Suprapubic skin (tissue), 4 donors: ENCODE measurements at places on chromosomes 2 and 18. TPM values are rescaled to one million over a fixed set of nuclear protein-coding genes. Genes with fewer than 3 reads are reported as not detected.

The LYPD1 gene
- not detected for total RNA-seq

The FBLN7 gene
- 3.7 TPM for total RNA-seq

The ATF2 gene
- total RNA-seq = 22.3 TPM

The GKN2 gene
- total RNA-seq = not detected

The LOXHD1 gene
- total RNA-seq = 0.16 TPM

The C2orf78 gene
- total RNA-seq = not detected

The SLC11A1 gene
- 0.78 TPM for total RNA-seq

DNA sequence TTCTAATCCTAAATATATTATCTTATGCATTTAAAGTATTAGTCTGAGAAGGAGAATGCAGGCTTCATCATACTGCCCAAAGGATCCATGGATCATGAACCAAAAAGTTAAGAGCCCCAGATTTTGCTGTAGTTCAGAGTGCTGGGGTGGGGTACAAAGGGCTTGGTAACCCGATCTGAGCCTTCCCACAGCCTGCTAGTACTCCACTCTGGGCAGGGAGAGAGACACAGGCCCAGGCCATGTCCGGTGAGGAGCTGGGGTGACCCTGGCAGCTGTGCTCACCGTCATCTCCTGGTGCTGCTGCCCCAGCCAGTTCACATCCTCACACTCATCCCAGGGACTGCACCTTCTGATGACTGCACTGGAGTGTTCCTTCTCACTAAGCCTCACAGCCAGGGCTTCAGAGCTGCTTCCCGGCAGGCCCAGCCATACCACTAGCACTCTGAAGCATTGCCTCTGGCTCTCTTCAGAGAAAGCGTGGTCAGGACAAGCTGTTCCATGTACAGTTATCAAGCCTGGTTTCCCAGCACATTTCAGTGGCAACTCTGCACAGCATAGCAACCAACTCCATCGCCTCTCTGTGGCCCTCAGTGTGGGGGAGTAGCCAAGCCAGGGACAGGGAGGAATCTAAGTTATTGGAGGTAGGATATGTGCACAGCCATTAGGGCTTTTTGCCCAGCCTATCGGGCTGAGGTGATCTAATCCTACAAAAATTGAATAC lies 189.0 kb upstream of the CTAGE1 start:
- H3K4me1 ChIP-seq = peaks cover 14% of the 10 kb centered on the region
- no peak overlapping the region for H3K4me3 ChIP-seq
- H3K27ac ChIP-seq = no peak overlapping the region
- H3K36me3 ChIP-seq = no peaks in the 10 kb centered on the region
- H3K27me3 ChIP-seq = no peaks in the 10 kb centered on the region

GRCh38 chr18:21747268-21747667 lies 6.7 kb downstream of the MIB1 start:
- no peaks in the 10 kb centered on the region for H3K27me3 ChIP-seq
- no peak overlapping the region for H3K4me3 ChIP-seq

GRCh38 chr2:120786038-120786960 lies 50.6 kb downstream of the GLI2 start:
- DNase-seq = no peak
- no peak overlapping the region for H3K27ac ChIP-seq
- H3K36me3 ChIP-seq = no peaks in the 10 kb centered on the region
- H3K27me3 ChIP-seq = no peaks in the 10 kb centered on the region
- peaks cover 33% of the 10 kb centered on the region for H3K4me1 ChIP-seq
- H3K4me3 ChIP-seq = no peak overlapping the region

DNA sequence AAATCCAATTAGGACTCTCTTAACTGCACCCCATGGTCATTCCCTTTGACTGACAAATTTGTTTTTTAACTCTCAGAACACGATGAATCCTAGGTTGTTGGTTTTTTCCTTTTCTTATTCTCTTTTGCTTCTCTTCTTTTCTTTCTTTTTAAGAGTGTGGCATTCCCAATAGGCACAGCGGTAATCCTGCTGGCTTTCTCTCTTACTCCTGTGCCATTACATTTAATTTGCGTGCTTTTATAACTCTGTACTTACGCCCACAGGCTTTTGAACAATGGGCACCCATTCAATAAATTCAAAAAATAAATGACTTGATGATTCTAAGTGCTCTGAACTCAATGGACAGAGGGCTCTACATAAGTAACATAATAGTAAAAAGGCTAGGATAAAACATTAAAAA lies 189.0 kb upstream of the SMAD7 start:
- H3K27me3 ChIP-seq = no peaks in the 10 kb centered on the region
- H3K4me3 ChIP-seq = no peak overlapping the region
- no peaks in the 10 kb centered on the region for H3K4me1 ChIP-seq
- no peak for DNase-seq

GRCh38 chr2:236971131-236971821 lies 114.4 kb upstream of the COPS8 start:
- H3K36me3 ChIP-seq = no peaks in the 10 kb centered on the region
- H3K4me3 ChIP-seq = no peak overlapping the region
- peak overlapping the region; percentile 32 for H3K27ac ChIP-seq
- peak; percentile 64 for DNase-seq

DNA sequence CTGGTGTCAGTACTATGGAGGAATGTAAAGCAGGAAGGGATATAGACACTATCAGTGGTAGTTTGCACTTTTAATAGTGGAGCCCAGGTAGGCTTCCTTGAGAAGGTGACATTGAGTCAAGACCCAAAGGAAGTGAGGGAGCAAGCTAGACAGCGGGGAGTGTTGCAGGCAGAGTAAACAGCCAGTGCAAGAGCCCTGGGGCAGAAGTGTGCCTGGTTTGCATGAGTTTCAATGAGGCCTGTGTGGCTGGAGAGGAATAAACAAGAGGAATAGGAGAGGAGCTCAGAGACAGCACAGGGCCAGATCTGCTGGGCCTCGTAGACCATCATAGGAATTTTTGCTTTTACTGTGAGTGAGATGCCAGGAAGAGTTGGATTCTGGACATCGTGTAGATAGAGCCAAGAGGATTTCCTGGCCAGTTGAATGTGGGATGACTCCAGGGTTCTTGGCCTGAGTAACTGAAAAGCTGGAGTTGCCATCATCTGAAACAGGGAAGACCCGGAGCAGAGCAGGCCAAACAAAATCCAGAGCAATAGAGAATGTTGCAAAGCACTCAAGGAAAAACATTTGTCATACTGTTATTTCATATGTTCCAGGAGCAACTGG lies 102.5 kb downstream of the SP3 start:
- no peaks in the 10 kb centered on the region for H3K36me3 ChIP-seq
- peaks cover 18% of the 10 kb centered on the region for H3K4me1 ChIP-seq
- no peaks in the 10 kb centered on the region for H3K27me3 ChIP-seq
- no peak overlapping the region for H3K27ac ChIP-seq
- no peak for DNase-seq

GRCh38 chr18:56060967-56061541 lies 473.1 kb upstream of the TCF4 start:
- H3K27ac ChIP-seq = no peak overlapping the region
- DNase-seq = no peak
- no peaks in the 10 kb centered on the region for H3K27me3 ChIP-seq
- no peaks in the 10 kb centered on the region for H3K36me3 ChIP-seq
- no peaks in the 10 kb centered on the region for H3K4me1 ChIP-seq

GRCh38 chr2:225667445-225667844 lies 267.9 kb downstream of the NYAP2 start:
- no peaks in the 10 kb centered on the region for H3K36me3 ChIP-seq
- H3K27ac ChIP-seq = no peak overlapping the region
- H3K4me3 ChIP-seq = no peak overlapping the region
- no peaks in the 10 kb centered on the region for H3K27me3 ChIP-seq
- no peak for DNase-seq
- no peaks in the 10 kb centered on the region for H3K4me1 ChIP-seq

DNA sequence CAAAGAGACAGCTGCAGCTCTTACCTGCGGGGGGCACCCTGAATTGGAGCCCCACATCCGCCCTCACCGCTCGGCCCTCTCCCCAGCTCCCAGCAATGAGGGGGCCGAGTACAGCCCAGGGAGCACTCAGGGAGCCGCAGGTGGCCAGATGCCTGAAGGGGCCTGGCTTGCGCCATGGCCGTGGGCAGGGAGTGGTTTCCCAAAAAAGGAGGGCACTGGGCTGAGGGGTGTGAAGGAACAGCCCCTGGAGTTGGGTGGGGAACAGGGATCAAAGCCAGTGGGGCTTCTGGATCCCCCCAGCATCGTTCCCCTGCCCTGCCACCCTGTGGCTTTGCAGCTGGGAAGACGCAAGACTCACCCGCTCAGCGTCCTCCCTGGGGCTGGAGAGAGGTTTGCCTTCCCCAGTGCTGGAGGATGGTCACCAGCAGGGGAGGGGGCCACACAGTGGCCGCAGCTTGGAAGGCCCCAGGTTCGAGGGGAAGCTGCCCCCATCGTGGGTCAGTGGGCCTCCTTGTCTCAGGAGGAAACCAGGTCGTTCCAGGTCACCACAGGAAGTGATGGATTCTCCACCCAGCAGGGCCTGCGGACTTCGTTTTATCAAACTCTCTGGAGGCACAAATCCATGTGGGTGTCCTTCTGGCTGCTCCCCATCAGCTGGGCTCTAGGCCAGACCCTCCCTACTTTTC lies 68.2 kb upstream of the HPCAL1 start:
- no peak overlapping the region for H3K27ac ChIP-seq
- DNase-seq = no peak
- H3K4me3 ChIP-seq = no peak overlapping the region
- H3K36me3 ChIP-seq = no peaks in the 10 kb centered on the region
- peaks cover 14% of the 10 kb centered on the region for H3K27me3 ChIP-seq

DNA sequence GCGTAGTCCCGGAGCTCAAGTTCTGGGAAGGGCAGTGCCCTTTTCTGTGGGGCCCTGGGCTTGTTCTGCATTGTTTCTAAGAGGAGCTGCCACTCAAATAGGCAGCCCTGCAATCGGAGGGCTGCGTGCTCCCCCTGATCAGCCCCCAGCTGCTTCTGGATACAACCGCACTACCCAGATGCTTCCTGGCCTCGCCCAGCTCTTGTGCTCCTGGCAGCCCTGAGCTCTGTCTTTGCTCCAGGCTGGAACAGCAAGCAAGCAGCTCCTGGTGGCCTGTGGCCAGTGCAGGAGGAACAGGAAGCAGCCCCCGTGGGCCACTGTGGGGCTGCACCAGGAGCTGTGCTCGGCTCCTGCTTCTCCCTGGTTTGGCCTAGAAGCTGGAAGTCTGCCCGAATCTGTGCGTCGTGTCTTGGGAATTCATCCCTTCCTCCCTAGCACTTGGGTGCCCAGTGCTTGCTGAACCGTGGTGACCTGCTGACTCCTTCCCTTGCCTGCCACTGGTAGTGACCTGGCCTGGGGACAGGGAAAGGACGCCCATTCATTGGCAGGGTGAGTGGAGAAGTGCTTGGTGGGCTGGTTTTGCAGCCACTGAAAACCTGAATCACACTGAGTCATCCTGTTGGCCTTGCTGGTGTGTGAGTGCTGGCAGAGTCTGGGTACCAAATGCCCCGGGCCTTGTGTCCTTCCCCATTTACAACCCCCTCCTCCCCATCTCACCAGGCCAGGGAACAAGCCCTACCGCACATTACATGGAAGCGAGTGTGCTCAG lies 27.3 kb upstream of the NTSR2 start:
- peak overlapping the region; percentile 71 for H3K27ac ChIP-seq
- peak; percentile 64 for DNase-seq
- H3K36me3 ChIP-seq = no peaks in the 10 kb centered on the region
- peaks cover 26% of the 10 kb centered on the region for H3K4me1 ChIP-seq
- H3K27me3 ChIP-seq = no peaks in the 10 kb centered on the region
- H3K4me3 ChIP-seq = no peak overlapping the region

DNA sequence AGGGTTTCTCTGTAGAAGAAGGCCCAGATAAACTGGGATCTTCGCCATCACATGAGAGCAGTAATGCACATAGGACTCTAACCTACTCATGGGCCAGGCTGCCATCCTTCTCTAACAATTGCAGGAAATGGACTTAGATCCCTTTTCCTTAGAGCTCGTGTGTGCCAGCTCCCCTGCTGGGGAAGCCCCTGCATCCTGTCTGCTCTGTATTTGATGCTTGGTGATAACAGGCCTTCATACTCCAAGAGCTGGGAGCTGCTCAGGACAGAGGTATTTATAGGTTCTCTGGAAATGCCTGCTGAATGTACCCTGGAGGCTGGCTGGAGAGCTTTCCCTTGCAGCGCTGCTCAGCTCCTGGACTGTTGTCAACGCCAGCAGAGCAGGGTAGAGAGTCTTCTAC lies 249.6 kb downstream of the MTX2 start:
- H3K36me3 ChIP-seq = no peaks in the 10 kb centered on the region
- no peak overlapping the region for H3K27ac ChIP-seq
- H3K4me1 ChIP-seq = peaks cover 5% of the 10 kb centered on the region
- no peaks in the 10 kb centered on the region for H3K27me3 ChIP-seq
- no peak overlapping the region for H3K4me3 ChIP-seq
- no peak for DNase-seq

DNA sequence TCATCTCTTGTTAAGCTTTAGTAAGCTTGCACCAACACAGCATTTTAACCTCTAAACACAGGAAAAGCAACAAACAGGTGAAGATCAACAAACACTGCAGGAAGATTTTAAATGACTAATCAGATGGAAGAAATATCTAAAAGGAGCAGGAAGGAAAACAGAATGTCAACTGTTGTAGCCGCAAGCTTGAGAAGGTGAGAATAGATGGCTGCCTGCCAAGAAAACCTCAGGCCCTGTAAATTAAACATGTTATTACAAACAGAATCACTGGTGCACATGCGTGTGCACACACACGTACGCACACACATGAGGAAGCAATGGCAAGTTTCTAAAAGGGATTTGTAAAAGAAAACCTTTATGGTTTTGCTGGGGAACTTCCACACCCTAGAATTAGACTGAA lies 257.8 kb upstream of the GALNT5 start:
- H3K27me3 ChIP-seq = no peaks in the 10 kb centered on the region
- H3K36me3 ChIP-seq = no peaks in the 10 kb centered on the region
- no peak for DNase-seq
- no peaks in the 10 kb centered on the region for H3K4me1 ChIP-seq
- no peak overlapping the region for H3K27ac ChIP-seq

GRCh38 chr2:2754940-2755339 lies 423.9 kb upstream of the MYT1L start:
- DNase-seq = no peak
- H3K4me3 ChIP-seq = no peak overlapping the region
- H3K27ac ChIP-seq = no peak overlapping the region
- H3K27me3 ChIP-seq = no peaks in the 10 kb centered on the region

- H3K4me1 ChIP-seq = peaks cover 34% of the 10 kb centered on the region
- no peak for DNase-seq
- H3K27me3 ChIP-seq = no peaks in the 10 kb centered on the region
- no peaks in the 10 kb centered on the region for H3K36me3 ChIP-seq
- H3K27ac ChIP-seq = no peak overlapping the region
Observed at GRCh38 chr2:174608866-174609214, 11.2 kb upstream of the WIPF1 start.

- H3K4me3 ChIP-seq = no peak overlapping the region
- H3K27me3 ChIP-seq = no peaks in the 10 kb centered on the region
- no peak for DNase-seq
- H3K4me1 ChIP-seq = no peaks in the 10 kb centered on the region
Observed at GRCh38 chr2:101420623-101421022, 33.3 kb upstream of the CREG2 start.
